ENCODE measurements at places on chromosomes 6 and 20.

DNA sequence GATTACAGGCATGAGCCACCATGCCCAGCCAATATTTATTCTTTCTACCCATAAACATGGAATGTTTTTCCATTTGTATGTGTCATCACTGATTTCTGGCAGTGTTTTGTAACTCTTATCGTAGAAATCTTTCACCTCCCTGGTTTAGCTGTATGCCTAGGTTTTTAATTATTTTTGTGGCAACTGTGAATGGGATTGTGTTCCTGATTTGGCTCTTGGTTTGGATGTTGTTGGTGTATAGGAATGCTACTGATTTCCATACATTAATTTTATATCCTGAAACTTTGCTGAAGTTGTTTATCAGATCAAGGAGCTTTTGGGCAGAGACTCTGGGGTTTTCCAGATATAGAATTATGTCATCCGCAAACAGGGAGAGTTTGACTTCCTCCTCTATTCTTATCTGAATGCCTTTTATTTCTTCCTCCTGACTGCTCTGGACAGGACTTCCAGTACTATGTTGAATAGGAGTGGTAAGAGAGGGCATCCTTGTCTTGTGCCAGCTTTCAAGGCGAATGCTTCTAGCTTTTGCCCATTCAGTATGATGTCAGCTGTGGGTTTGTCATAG, 198.6 kb downstream of the ZDHHC14 start:
- no peak for DNase-seq

GRCh38 chr20:33279261-33279910, 3.6 kb upstream of the BPIFB1 start:
- no peak for DNase-seq

- no peak for DNase-seq
Observed at GRCh38 chr6:159038914-159039884, 5.6 kb downstream of the TAGAP start.

DNA sequence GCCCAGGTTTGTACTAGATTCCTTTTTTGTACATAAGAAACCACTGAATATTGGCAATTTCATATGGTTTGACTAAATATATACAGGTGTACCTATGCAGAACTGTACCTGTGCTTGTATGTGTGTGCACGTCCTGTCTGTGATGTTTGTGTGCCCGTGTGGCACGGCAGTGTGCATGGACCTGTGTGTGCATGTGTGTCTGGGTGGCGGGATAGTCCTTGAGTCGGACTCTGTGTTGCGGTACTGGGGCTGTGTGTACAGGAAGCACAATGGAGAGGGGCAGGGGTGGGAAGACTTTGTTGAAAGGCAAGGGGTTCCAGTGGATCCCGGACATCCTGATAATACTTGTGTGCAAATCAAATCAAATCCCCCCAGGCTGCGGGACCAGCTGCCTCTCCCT, 3.4 kb upstream of the FAM83C start:
- DNase-seq = no peak

DNA sequence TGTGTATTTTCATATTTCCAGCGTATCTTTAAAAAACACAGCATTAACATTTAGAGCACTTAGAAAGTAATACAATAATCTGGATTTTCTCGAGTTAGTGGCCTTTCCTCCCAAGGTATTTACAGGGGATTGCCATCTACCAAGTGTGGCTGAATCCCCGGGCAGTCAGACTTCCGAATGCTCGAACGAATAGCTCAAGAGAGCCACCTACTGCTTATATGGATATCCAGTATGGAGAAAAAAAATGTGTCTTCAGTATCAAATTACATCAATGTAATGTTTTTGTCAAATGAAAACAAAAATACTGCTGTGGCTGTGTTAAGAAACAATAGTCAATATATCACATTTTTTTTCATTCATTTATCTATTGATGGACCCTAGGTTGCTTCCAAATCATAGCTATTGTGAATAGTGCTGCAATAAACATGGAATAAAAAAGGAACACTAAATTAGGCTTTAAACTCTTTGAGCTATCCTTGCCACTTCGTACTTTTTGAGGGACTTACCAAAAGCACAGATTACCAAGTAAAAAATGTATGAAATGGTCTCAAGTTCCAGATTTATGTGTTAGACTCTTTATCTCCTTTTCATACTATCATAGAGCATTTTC, 654.5 kb upstream of the PTCHD4 start:
- peak; percentile 35 for DNase-seq

- no peak for DNase-seq
Observed at GRCh38 chr20:63752411-63753101, 13.0 kb downstream of the SLC2A4RG start.

DNA sequence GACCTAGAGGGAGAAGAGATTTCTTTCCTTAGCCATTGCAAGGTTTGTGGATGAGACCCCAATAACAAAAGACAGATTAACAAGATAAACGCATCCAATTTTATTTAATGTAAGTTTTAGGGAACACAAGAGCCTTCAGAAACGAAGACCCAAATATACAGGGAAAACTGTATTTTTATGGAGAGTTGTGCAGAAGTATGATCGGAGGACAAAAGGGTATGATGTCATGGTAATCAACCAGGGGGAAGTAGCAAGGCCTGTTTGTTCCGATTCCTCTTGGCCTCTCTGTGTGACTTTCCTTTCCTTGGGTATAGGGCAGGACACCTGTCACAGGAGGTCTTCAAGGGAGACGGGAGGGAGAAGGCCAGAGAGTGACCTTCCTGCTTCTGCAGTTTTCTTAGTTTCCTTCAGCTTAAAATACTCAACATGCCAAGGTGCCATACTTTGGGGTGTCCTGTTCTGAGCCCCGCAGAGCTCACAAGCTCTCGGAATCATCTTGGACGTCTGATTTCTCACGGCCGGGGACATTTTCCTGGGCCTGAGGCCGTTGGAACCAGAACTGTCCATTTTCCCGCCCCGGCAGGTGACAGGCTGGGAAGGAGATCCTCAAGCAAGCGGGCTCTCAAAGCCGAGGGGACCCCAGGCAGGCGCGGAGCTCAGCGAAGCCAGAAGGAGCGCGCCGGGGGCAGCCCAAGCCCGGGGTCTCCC, 21.7 kb downstream of the TMC2 start:
- DNase-seq = no peak

- DNase-seq = no peak
Observed at GRCh38 chr6:12717356-12717755, 789 bp downstream of the PHACTR1 start.

Measured in nephron progenitor cell (in vitro differentiated cells).